MCF 10A (cell line): ENCODE measurements at places on chromosomes 16 and 17.

- no peak overlapping the region for H3K4me3 ChIP-seq
- DNase-seq = no peak
- H3K36me3 ChIP-seq = no peaks in the 10 kb centered on the region
- no peaks in the 10 kb centered on the region for H3K27me3 ChIP-seq
Measured at GRCh38 chr17:34902831-34903547, 58.3 kb downstream of the CCT6B start.

DNA sequence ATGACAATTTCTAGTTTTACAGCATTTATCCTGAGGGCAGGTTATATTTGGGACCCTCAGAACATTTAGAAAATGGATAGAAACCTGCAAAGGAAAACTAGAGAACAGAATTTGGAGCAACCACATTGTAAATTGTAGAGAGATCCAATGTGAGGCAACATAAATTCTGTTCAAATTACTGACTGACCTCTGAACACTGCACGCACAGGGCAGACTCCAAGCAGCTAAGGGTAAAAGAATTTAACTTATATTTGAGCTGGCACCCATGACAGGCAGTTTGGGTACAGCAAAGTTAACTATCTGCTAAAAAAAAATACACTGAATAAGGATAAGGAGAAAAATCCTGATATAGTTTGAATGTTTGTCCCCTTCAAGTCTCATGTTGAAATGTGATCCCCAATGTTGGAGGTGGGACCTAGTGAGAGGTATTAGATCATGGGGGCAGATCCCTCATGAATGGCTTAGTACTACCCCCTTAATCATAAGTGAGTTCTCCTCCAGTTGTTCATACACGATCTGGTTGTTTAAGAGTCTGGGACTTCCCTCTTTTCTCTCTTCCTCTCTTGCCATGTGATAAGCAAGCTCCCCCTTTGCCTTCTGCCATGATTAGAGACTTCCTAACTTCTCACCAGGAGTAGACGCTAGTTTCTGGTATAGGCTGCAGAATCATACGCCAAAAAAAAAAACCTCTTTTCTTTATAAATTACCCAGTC is 75.7 kb downstream of the FBXL20 start:
- no peak overlapping the region for H3K4me3 ChIP-seq
- no peak overlapping the region for H3K27ac ChIP-seq
- no peaks in the 10 kb centered on the region for H3K4me1 ChIP-seq
- no peak for DNase-seq
- H3K27me3 ChIP-seq = no peaks in the 10 kb centered on the region

GRCh38 chr17:14622615-14623101 is 321.8 kb downstream of the HS3ST3B1 start:
- H3K4me1 ChIP-seq = peaks cover 6% of the 10 kb centered on the region
- no peaks in the 10 kb centered on the region for H3K36me3 ChIP-seq
- no peak overlapping the region for H3K4me3 ChIP-seq
- no peak for DNase-seq
- H3K27me3 ChIP-seq = no peaks in the 10 kb centered on the region

DNA sequence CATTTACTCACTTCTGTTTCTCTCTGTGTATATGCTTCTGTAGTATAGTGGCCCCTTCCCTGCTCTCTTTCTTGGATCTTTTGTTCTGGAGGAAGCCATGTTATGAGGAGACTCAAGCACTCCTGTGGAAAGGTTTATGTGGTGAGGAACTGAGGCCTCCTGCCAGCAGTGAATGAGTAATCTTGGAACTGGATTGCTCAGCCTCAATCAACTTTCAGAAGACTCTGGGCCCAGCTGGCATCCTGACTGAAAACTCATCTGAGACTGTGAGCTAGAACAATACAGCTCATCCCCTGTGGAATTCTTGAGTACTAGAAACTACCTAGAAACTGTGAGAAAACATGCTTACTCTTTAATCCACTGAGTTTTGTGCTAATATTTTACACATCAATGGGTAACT is 133.1 kb upstream of the ZKSCAN2 start:
- H3K4me1 ChIP-seq = no peaks in the 10 kb centered on the region
- H3K27ac ChIP-seq = no peak overlapping the region
- no peak overlapping the region for H3K4me3 ChIP-seq
- no peak for DNase-seq
